ENCODE measurements at places on chromosomes 6 and 20.

GRCh38 chr6:74087899-74088298 lies 391.9 kb downstream of the CD109 start:
- DNase-seq, result no peak

GRCh38 chr6:135854799-135855198 lies 3.3 kb downstream of the PDE7B start:
- no peak for DNase-seq

DNA sequence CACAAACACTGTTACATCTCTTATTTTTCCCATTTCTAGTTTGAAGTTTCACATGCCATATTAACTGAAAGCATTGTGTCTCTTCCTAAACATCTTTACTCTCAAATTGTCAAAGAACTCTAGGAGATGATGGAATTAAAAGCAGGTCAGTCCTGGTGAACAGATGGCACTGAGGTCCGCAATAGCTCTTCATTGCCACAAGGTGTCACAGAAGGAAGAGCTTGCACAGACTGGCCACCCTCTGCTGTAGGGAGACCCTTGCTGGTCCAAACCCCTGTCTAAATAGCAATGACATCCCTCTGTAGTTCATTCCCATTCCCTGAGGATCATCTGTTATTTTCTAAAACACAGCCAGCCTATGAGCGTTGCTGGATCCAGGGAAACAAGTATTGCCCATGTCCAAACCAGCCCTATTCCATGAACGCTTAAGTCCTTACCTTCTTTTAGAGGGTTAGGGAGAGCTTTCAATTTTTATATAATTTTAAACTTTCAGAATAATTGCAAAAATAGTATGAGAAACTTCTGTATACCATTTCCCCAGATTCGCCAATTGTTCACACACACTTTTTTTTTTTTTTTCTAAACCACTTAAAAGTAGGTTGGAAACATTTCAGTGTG lies 10.1 kb upstream of the HDAC2 start:
- no peak for DNase-seq

GRCh38 chr20:3245156-3245555 lies 6.2 kb upstream of the SLC4A11 start:
- DNase-seq, result no peak

DNA sequence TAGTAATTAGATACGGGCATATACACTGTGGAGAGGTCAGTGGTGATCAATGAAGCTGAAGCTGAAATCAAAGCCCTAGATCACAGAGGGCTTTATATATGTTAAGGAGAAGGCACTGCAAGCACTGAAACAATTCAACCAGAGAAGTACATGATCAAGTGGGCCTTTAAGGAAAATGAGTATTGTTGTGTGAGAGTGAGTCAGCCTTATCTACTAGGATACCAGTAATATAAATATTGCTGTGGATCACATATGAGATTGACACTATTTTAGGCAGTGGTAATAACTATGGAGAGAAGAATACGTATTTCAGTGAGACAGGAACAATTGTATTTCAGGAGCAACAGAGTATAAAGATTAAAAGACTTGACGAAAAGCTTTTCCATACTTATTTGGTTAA lies 1172.2 kb upstream of the GJE1 start:
- DNase-seq, result no peak

DNA sequence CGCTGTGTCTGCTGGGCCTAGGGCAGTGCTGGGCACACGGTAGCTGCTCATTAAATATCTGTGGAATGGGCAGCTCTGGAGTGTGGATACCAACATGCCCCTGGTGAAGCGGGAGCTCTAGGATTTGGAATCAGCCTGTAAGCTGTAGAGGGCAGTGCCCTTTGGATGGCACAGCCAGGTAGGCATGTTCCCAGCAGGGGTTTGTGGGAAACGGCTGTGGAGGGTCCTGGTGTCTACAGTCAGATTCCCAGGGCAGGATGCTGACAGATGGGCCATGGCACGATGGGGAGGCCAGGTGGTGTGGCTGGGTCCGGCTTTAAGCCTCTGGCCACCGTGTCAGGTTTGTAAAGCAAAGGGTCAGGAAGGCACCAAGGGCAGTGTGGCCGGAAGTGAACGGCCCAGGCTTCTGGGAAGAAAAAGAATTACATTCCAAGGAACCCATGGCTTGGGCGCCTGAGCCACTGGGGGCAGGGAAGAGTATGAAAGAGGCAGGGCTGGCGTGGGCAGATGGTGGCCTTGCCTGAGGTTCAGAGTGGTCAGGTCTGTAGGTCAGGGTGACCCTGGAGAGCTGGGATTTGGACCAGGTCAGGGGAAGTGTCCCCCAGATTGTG lies 44.8 kb downstream of the UBE2V1 start:
- no peak for DNase-seq

DNA sequence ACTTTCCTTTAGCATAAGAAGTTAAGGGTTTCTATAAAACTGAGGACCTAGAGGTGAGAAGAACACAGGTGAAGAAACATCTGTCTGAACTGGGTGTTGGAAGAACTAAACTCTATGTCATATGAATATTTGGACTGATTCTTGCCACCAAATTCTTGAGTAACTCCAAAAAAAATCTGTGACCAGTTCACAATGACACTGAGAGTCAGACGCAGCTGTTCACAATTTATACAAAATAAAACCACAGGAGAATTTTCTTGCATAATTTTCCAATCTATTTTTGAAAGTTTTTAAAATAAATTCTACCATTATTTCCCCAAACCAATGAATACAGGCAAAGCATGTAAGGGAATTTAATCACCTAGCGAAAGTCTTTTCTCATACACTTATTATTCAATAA lies 148.1 kb upstream of the TCF21 start:
- no peak for DNase-seq

DNA sequence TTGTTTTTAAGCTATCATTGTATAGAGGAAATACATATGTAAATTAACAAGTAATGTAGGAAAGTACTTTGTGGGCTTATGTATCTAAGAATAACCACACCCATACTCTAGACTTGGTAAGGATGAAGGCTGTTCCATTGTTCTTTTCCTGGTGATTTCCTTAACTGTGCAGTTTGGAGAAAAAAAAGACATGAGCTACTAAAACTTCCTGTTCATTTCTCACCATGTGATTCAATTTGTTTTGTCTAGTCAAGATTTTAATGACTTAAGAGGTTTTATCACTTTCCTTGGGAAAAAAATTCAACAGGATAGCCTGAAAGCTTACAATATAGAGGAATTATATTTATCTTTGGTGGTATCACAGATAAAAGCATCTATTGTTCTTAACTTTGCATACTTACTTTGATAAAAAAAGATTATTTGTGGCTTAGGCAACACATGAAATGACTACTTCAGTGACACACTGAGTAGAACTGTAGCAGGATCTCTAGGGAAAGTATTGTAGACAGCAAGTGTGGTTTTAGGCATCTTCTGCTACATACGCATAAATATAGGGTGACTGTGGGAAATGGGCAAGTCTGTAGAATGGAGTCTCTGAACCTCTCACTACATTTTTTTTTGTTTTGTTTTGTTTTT lies 80.3 kb downstream of the GJA1 start:
- DNase-seq, result no peak

DNA sequence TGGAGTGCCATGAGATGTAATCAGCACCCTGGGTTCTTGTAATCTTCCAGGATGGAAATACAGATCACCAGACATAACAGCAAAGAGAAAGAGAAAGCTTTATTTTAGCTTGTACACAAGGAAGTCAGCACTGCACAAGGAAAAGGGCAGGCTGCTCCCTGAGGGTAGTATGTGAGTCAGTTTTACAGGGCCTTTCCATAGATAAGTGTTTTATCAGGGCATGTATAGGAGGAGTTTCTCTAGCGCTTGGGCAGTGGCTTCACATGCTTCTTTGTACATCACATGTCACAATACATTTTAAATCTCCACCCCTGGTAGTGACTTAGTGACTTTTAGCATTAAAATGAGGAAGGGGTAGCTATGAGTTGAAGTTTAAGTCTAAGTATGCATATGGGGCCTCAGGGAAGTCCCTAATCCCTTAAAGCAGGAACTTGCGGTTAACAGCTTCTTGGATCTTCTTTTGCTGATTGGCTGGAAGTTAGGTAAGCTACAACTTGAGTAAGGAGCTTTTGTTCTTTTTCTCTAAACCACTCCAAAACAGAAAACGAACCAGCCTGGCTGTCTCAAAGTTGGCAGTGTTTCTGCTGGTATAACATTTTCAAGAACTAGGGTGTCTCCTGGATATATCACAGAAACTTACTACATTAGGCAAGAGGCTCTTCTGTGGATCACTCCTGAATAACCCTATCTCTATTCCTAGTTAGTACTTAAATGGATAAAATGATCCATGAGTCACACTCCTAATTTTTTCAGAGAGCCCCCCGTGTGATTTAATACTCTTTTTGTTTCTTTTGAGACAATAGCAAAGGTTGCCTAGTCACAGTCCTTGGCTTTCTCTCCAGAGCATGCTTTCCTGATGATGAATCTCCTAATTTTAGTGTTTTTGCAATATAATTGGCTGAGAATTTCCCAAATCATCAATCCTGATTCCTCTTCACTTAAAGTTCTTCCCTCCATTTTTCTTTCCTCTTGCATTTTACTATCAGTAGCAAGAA lies 60.2 kb downstream of the MRAP2 start:
- DNase-seq, result no peak

GRCh38 chr6:111683157-111683556 lies 77.5 kb upstream of the TRAF3IP2 start:
- DNase-seq, result no peak

GRCh38 chr6:13296536-13296997 lies 31.8 kb downstream of the TBC1D7 start:
- no peak for DNase-seq

DNA sequence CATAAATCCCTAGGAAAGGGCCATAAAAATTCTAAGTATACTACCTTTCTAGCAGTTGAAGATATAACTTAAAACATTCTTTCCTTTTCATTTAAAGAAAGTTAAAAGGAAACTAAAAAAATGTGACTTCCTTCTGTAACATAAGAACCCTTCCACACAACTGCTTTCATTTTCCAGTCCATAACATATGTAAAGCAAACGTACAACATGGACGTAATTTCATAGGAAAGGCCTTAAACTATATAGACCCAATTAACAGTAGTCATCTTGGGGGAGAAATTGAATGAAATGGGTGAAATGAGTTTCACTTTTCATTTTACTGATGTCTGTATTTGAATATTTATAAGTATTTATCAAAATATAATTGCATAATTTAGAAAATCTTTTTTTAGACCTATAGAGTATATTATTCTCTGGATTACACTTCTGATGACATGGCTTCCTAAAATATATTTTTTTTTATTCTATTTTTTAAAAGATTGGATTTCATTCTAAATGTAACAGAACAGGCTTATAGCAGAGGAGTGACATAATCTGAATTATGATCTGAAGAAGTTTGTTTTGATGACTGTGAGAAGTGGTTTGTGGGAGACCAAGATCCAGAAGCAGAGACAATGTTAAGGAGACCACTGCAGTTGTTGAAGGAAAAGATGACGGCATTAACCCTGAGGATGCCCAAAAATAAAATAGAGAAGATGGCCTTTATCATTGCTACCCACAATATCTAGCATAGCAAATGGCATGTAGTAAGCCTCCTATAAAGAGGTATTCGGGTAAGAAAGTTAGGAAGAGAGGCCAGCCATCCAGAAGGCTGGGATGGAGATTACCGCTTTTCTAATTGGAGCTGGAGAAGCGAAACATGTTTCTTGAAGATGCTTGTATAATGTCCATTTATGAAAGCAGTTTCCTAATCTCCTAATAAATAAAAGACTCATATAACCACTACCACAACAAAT lies 260.4 kb downstream of the PTPRK start:
- no peak for DNase-seq

- DNase-seq, result no peak
These were observed 12.2 kb downstream of the BACH2 start for GRCh38 chr6:90284236-90285041.

GRCh38 chr6:11008821-11009220 lies 35.3 kb downstream of the ELOVL2 start:
- DNase-seq, result no peak

DNA sequence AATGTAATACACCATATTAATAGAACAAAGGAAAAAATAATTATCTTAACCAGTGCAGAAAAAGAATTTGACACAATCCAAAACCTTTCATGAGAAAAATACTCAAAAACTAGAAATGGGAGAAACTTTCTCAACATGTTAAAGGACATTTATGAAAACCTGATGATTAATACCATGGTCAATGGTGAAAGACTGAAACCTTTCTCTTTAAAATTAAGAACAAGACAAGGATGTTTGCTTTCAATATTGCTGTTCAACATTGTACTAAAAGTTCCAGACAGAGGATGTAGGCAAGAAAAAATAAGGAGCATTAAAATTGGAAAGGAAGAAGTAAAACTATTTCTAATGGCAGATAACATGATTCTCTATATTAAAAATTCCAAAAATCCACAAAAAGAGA lies 981.3 kb upstream of the FLRT3 start:
- DNase-seq, result no peak

DNA sequence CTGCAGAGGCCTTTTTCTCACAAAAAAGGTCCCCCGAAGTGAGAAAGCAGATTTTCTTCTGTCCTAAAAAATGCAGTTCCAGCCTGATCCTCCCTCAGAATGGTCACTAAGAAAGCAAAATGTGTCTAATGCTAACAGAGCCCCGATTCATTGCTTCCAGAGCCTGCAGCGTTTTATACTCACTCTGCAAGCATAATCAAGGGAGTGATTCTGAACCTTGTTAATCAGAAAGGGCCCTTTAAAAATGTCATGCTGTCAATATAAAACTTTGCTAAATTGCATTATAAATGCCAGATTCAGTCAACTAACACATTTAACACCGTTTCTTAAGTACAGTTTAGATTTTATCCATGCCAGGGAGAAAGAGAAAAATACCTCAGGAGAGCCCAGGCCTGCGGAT lies 202.8 kb downstream of the CD83 start:
- DNase-seq, result no peak

DNA sequence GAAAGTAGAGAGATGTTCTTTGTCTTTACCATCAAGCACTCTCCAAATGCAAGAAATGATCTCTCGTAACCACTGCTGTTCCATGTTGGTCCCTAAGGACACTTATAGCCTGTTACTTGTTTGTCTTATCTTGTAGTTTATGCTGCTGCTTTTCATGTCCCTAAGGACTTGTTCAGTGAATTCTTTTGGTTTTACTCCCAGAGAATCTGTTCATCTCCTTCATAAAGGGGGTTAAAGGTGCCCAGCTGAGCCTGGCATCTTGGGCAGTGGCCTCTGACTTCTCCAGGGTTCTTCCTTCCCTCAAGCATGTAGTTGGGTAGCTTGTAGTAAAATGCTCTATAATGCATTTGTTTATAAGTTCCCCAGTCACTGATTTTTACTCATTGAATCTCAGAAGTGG lies 864 bp upstream of the PKIG start:
- DNase-seq, result no peak

- no peak for DNase-seq
These were observed 1.0 kb downstream of the SIM1 start for GRCh38 chr6:100463630-100464161.

GRCh38 chr6:165655191-165655590 lies 7.8 kb downstream of the PDE10A start:
- no peak for DNase-seq

GRCh38 chr6:156948807-156949206 lies 171.6 kb downstream of the ARID1B start:
- DNase-seq, result no peak

DNA sequence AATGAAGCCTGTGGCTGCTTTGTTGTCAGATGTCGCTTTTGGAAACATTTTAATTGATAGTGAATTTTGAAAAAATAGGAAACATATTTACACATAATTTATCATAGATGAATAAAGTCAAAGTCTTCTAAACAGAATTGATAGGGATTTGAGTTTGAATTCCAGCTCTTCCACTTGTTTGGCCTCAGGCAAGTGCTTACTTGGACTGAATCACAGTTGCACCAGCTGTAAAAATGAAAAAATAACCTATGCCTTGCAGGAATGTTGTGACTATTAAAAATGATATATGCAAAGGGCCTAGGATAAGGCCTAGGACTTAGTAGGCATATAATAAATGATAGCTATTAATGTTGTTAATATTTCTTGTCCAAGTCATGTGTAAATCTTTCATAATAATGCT lies 618.5 kb upstream of the MMS22L start:
- DNase-seq, result no peak
